ENCODE measurements at places on chromosomes 7 and 10.

DNA sequence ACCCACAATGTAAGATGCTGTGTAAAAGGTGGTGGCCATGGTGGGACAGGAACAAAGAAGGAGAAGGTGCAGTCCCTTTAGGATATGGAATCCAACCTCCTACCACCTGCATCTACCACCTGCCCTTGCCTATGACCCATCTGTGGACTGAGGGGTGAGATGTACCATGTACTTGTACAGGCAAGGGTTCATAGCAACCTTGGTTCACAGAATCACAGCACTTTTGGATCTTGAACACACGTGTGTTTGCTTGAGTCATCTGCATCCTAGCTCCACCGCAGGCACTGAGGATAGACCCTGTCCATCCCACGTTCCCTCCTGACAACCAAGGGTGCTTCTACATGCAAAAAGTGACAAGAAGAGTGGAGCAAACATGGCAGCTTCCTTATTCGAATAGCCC, 162.3 kb downstream of the GFRA1 start:
- no peak overlapping the region for H3K4me3 ChIP-seq
- H3K27me3 ChIP-seq = peaks cover 6% of the 10 kb centered on the region
- no peak for DNase-seq
- no peak overlapping the region for H3K27ac ChIP-seq
- no peaks in the 10 kb centered on the region for H3K4me1 ChIP-seq

DNA sequence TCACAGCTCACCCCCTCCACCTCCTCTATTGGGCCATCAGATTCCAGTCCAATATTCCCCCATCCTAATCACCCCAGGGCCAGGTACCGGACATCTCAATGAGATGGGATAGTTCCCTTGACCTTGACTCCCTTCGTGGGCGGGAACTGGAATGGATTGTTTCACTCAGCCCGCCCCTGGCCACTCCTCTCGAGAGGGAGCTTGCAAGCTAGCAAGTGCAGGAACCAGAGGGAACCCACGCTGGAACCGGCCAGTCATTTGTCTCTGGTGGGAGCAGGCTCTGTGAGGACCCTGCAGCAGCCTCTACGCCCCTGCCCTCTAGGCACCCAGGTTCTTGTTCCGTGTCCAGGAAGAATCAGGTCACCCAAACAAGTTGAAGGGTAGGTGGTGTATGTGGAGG, 11.0 kb upstream of the RADIL start:
- H3K27ac ChIP-seq = no peak overlapping the region
- H3K36me3 ChIP-seq = no peaks in the 10 kb centered on the region
- no peaks in the 10 kb centered on the region for H3K27me3 ChIP-seq
- no peaks in the 10 kb centered on the region for H3K4me1 ChIP-seq
- no peak for DNase-seq

- H3K36me3 ChIP-seq = no peaks in the 10 kb centered on the region
- no peak overlapping the region for H3K27ac ChIP-seq
- no peak overlapping the region for H3K4me3 ChIP-seq
- no peak for DNase-seq
- H3K4me1 ChIP-seq = no peaks in the 10 kb centered on the region
- H3K27me3 ChIP-seq = peaks cover 18% of the 10 kb centered on the region
Measured at GRCh38 chr7:50562136-50562535, 3.1 kb downstream of the DDC start.

- H3K4me3 ChIP-seq = no peak overlapping the region
- DNase-seq = no peak
- peaks cover 10% of the 10 kb centered on the region for H3K4me1 ChIP-seq
- no peaks in the 10 kb centered on the region for H3K36me3 ChIP-seq
Measured at GRCh38 chr10:130631142-130632096, 495.2 kb downstream of the GLRX3 start.

DNA sequence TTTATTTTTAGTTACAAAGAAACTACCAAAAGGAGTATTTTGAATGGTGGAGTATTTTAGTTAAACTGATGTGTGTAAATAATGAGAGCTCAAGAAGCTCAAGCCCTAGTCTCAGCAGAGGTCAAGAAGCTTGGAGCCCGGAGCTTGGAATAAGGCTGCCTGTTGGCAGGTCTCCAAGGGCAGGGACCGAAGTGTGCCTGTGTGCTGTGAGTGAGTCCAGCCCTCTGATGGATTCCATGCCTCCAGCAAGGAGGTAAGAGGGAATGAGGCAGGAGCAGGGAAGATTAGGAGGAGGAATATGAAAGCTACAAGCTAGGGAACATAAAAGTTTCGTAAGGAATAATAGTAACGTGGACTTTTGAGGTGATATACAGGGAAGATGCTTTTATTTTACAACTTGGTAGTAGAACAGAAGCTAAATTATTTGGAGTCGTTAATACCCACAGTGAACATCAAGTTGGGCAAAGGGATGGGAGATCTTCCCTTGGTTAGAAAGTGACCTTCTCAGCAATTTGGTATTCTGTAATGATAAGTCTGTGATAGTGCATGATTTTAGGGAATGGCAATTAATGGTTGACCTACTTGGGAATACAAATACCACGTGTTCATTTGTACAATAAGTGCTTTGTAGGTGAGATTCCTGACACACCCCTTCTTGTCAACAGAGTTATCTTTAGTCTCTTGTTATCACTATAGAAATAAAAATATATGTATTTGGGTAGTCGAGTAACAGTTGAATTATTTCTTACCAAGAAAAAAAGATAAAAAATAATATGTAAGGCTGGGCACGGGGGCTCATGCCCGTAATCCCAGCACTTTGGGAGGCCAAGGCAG, 4.6 kb downstream of the SEC23IP start:
- no peak overlapping the region for H3K4me3 ChIP-seq
- H3K27me3 ChIP-seq = no peaks in the 10 kb centered on the region
- peaks cover 31% of the 10 kb centered on the region for H3K36me3 ChIP-seq
- H3K4me1 ChIP-seq = peaks cover 3% of the 10 kb centered on the region
- peak; percentile 82 for DNase-seq

DNA sequence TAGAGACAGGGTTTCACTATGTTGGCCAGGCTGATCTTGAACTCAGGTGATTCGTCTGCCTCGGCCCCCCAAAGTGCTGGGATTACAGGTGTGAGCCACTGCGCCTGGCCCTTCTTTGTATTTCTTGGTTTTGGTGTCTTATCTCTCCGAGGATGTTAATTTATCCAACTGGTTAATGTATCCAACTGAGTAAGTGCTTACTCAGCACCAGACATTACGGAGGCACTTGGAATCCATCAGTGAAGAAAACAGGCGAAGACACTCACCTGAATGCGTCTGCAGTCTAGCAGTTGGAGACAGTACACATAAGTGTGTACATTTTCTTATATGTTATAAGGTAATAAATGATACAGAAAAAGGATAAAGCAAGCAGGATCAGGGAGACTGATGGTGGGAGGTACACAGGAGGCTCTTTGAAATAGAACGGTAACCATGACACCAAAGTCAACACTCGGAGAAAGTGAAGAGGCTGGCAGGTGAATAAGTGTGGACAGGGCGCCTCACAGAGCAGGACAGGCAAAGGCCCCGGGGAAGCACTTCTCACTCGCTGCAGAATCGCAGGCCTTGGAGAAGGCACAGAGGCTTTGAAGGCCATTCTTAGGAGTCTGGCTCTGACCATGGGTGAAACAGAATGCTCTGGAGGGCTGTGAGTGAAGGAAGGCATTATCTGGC, 73.1 kb downstream of the LANCL2 start:
- H3K36me3 ChIP-seq = no peaks in the 10 kb centered on the region
- H3K27ac ChIP-seq = no peak overlapping the region
- no peak for DNase-seq
- no peaks in the 10 kb centered on the region for H3K27me3 ChIP-seq

DNA sequence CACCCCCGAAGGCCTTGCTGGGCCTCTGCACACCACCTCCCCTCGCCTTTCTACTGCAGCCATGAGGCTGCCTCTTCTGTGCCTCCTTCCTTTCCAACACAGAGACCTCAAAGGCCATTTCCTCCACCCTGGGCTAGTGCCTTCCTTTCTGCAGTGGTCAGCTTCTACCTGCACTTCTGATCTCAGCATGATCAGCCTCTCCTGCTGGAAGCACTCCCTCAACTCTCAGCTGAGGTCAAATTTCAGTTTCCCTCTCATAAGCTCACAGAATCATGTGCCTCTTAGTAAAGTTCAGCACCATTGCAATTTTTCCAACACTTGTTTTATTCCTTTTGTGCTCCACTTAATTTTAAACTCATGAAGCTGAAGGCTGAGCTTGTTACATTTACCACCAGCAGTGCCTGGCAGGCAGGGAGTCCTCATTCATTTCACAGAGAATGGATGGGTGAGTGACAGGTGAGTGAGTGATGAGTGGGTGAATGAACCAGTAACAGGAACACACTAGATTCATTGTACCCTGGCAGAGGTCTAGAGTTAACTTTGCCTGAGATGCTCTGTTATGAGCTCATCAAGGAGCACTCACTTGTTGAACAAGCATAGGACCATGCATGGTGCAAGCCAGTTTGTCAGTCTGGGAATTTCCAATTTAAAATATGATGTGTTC, 124.0 kb upstream of the PRSS58 start:
- H3K27ac ChIP-seq = no peak overlapping the region
- no peaks in the 10 kb centered on the region for H3K27me3 ChIP-seq
- no peak overlapping the region for H3K4me3 ChIP-seq
- H3K36me3 ChIP-seq = no peaks in the 10 kb centered on the region
- H3K4me1 ChIP-seq = no peaks in the 10 kb centered on the region

GRCh38 chr7:36999626-37000485, 275.6 kb upstream of the AOAH start:
- no peak for DNase-seq
- H3K36me3 ChIP-seq = no peaks in the 10 kb centered on the region
- H3K27ac ChIP-seq = no peak overlapping the region
- no peaks in the 10 kb centered on the region for H3K27me3 ChIP-seq
- H3K4me3 ChIP-seq = no peak overlapping the region

All from heart left ventricle (tissue), 16 donors.